Forelimb muscle (tissue), 1 donor: ENCODE measurements at places on chromosomes 3 and 15.

DNA sequence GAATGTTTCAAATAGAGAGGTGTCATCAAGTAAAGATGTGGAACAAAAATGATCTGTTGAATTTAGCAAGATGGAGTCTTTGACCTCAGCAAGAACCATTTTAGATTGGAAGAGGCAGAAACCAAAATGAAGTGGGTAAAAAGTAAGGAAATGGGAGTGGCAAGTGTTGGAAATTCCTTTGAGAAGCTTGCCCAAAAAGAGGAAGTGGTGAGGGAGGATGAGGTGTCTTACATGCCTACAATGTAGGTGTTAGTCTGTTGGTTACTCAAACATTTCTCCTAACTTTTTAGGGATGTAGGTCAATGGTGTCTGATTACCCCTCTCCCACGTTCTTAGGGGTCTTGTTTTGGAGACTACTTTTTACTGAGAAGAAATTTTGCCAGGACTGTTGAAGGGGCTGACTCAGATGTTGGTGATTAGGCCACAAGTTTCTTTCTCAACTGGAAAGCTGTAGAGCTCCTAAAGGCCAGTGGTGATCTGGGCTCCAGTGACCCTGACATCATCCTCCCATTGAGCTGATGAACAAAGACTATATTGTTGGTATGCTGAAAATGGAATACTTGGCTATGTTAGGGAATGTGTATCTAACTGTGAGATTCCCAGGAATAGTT lies 5.1 kb downstream of the PPP2R3A start:
- no peak for DNase-seq

- DNase-seq, result no peak
Observed at GRCh38 chr3:109707617-109708016, 370.3 kb upstream of the DPPA4 start.

- no peak for DNase-seq
Observed at GRCh38 chr15:76871930-76872329, 33.2 kb downstream of the SCAPER start.

- DNase-seq, result peak; percentile 74
Observed at GRCh38 chr3:67587811-67588210, 66.6 kb downstream of the SUCLG2 start.

DNA sequence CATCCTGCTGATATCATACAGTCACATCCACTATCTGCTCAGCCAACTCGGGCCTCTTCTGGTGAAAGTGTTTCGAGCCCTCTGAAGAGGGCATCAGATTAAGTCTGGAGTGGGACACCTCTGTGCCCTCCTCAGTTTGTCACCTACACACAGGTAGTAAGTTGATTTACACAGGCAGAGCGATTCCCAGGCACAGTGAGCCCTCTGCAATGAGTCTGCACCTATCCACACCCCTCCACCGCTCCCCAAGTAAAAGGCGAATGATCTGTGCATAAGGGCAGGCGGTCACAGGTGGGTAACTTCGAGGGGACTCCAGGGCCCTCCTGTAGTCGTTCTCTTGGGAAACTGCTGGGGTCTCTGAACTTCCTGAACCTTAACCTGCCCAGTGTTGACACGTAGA lies 152.0 kb downstream of the ATP10A start:
- no peak for DNase-seq

GRCh38 chr15:43187544-43188155 lies 2.4 kb downstream of the CCNDBP1 start:
- no peak for DNase-seq

DNA sequence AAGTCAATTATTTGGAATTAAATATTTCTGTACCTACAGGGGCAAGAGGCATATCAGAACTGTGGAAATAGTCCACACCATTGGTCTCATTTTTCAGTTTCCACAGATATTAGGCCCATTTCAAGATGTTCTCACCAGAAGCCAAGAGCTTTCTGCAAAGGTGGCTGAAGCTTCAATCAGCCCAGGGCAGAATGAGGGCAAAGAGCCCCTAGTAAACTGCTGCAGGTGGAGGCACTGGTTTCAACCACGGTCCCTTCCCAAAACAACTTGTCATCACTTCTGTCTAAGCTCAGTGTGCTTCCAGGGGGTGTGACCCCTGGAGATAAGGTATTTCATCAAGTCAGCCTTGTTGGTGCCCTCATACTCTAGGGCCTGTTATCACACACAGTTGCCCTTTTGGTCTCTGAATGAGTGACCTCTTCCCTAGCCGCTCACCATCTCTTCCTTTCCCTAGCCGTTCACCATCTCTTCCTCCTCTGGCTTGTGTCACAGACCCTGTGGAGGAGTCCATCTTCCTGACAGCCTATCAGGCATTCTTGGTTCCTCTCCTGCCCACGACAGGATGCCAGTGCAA lies 21.2 kb downstream of the IL17RD start:
- DNase-seq, result no peak

DNA sequence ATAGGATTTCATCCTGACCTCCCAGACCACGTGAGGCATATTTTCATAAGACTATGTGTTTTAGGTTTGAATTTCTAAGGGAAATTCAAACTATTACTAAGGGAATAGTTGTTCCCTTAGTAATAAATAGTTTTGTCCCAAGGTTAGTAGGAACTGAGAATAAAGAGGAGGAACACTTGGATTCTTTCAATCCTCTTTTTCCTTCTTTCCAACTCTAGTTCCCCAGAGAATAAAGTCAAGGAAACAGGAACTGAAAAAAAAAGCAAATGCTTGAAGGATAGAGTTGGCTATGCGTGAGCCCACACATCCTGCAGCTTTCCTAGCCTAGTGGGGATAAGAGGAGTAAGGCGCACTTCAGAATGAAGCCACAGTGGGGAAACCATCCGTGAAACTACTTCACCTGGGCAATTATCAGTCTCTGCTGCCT lies 312.1 kb upstream of the TGFBR2 start:
- DNase-seq, result no peak

DNA sequence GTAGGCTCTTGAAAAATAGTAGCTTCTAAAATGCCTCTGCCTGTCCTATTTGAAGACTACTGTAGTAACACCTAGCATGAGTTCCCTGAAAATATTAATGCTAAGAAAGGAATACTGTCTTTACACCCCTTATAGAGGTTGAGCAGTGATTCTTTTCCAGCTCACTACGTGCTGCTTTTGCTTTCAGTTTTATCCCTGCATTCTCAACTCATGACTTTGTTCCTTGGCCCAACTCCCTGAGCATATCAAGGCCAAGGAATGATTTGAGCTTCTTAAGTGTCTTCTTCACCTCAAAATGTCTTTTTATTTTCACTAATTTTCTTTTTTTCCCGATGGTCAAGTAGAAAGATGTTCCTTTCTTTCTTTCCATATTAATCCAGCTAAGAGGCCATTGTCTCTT lies 16.5 kb upstream of the P2RY13 start:
- peak; percentile 59 for DNase-seq

- no peak for DNase-seq
Observed at GRCh38 chr15:64870353-64870752, 28.6 kb downstream of the PLEKHO2 start.

- no peak for DNase-seq
Observed at GRCh38 chr3:147483578-147483977, 74.4 kb downstream of the ZIC1 start.

DNA sequence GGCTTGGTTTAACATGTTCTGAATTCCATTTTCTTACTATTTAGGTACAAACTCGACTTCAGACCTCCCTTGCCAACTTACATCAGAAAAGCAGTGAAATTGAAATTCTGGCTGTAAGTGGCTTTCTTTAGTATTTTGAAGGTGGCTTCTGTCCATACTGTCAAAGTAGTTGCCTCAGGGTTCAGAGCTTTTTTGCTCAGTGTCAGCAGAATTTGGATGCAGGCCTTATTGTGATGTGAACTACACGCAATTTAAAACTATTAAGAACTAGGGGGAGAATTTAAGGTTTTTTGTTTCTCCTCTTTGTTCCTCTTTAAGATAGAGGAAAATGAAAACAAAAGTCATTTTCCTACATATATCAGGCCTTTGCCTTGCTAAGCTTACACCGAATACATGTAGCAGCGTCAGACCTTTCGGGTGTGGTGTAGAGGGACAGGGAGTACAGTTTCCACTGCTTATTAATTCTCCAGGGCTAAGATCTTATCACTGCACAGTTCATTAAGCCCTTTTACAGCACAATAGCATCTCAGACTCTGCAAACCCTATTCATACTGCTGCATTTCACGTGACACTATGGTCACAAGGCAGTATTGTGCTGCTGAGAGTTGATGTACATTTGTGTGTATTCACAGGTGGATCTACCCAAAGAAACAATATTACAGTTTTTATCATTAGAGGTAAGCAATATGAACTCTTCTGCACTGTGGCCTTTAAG lies 6.7 kb downstream of the SRP14 start:
- no peak for DNase-seq

DNA sequence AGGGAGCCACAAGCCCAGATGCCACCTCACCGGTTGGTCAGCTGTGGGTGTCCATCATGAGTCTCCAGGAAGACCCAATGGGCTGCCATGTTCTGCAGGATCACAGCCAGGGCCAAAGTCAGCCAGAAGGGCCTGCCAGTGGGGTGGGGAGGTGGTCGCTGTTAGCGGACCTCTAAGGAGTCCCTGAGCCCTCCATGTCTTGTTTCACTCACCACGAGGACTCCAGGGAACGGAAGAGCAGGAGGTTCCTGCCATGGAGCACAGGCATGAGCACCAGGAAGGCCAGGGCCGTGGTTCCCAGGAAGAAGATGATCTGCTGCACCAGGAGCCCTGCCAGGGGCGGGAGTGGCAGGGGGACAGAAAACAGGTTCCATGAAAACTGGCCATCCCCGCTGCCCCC lies 8.6 kb downstream of the ISLR start:
- no peak for DNase-seq

DNA sequence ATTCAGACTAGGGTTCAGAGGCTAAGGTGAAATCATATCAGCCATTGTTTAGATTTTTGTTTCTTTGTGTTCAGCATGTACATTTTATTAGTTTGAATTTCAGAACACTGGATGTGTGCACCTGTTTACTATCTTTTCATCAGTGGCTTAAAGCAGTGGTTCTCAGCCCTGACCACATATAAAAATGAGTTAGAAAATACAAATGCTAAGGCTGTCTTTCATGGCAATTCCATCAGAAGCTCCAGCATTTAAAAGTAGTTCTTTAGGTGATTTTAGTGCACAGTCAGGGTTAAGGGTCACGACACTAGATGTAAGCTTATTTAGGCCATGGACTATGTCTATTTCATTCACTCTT lies 213.5 kb downstream of the NECTIN3 start:
- no peak for DNase-seq

DNA sequence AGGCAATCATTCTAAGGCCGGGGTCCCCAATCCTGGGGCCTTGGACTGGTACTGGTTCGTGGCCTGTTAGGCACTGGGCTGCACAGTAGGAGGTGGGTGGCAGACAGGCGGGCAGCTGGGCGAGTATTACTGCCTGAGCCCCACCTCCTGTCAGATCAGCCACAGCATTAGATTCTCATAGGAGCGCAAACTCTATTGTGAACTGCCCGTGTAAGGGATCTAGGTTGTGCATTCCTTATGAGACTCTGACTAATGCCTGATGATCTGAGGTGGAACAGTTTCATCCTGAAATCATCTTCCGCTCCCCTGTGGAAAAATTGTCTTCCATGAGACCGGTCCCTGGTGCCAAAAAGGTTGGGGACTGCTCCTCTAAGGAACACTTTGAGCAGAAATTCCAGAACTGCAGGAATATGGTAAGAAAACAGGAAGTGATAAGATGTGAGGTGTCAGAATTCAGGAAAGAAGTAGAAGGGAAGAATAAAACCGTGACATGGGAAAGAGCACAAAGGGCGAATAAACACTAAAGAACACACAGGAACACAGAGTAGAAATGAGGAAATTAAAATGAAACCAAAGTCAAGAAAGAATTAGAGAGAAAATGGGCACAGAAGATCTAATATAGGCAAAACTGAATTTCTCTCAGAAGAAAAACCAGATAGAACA lies 57.6 kb downstream of the PDCD6IP start:
- no peak for DNase-seq

DNA sequence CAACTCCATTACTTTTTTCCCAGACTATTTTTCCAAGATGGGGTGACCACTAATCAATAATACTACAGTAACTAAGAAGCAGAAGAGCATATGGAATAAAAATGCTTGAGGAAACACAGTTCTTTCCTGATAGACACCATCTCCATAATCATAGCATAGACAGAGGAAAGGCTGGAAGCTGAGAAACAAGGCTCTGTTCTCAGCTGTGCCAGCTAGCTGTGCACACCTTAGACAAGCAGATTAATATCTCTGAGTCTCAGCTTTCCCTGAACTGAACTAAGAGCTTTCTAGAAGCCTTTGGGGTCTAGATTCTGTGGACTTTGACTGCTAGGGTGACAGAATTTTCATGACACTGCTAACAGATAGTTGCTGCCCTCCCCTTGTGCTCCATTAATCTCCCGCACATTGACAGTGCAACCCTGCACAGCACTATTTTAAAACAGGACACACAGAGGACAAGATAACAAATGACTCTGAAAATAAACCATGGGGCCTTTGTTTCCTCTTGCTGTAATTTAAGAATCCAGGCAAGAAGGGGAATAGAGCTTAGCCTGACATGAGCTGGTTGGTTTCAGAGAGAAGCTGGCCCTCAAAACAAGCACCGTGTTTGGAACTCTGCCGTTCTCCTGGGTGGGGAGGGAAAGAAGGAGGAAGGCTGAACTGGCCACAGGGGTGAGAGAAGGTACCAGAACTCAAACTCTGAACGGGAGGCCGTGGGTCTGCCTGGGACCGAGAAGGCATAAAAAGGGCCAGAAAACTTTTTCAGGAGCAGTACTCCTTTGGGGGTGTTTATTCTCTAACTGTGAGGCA lies 67.4 kb downstream of the ATP13A5 start:
- DNase-seq, result no peak

DNA sequence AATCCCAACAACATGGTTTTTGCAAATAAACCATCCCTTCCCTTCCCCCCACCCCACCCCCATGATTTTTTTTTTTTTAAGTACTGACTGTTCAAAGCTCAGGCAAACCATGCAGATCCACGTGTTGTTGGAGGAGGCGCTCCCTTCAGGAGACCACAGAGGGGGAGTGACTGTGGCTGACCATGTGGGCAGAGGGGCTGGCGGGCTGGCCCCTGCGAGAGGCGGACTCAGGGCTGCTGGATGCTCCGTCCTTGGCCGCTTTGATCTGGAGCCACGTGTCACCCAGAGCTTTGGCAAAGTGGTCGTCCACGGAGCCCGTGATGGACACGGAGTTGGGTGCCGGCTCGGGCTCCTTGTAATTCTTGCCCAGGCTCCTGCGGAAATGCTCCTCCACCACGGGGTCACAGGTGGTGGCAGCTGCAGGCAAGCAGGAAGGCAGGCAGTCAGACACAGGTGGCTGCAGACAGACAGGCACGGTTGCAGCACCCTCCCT lies 85.3 kb downstream of the VGLL4 start:
- no peak for DNase-seq

DNA sequence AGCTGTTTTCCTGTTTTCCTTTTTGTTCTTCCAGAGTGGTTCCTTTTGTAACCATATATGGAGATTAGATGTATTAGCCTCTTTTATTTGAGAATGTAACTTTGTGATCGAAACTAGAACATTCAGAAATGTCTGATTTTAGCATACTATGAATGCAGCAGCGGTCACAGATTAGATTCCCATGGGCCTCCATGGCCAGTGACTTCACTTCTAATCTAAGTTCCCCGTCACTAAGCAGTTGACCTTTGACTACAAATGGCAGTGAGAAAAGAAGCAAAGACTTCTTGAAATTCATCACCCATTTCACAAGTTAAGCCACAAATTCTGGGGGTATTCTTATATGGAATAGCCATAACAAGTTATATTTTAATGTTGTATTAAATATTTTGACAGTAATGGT lies 114.6 kb upstream of the FLNB start:
- DNase-seq, result no peak

- DNase-seq, result no peak
Observed at GRCh38 chr3:45807681-45808540, 11.6 kb upstream of the SLC6A20 start.
